ENCODE measurements at places on chromosomes 12 and 14.

DNA sequence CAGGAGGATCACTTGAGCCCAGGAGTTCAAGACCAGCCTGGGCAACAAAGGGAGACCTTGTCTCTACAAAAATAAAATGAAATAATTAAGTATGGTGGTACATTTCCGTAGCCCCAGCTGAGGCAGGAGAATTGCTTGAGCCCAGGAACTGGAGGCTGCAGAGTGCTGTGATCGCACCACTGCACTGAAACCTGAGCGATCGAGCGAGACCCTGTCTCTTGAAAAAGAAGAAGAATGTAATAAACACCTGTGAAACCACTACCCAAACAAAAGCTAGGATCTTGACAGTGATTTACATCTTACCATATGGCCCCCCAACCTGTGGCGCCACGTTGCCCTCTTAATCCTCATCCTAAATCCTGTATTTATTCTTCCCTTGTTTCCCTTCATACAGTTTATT, 5.7 kb upstream of the DTX1 start:
- DNase-seq, result no peak

GRCh38 chr12:74169607-74170006, 368.0 kb upstream of the ATXN7L3B start:
- no peak for DNase-seq

GRCh38 chr14:101495284-101495683, 66.0 kb upstream of the DIO3 start:
- DNase-seq, result no peak

DNA sequence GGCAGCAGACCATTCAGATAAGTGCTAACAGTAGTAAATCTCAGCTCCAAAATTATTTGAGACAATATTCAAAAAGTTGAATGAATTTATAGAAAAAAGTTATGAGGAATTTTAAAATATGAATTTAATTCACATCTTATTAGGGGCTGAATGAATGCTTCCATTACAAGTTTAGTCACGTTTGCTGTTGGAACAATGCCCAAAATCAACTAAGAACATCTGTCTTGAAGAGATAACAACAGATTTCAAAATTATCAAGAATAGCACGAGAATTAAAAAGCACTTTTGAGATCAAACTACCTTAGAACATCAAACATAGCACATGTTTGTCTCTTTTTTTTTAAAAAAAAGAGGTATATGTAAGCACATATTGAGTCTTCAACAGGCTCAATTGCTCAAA, 115.4 kb upstream of the PPFIA2 start:
- DNase-seq, result no peak

- peak; percentile 45 for DNase-seq
These were observed 168.5 kb downstream of the NAV3 start for GRCh38 chr12:77999074-77999715.

GRCh38 chr12:30155001-30155730, 371.4 kb upstream of the TMTC1 start:
- DNase-seq, result no peak

Data from inflammatory macrophage treated with lipopolysaccharide for 4 hours (primary cell).